Endothelial cell of coronary artery (primary cell): ENCODE measurements at places on chromosomes 4 and X. TPM values are rescaled to one million over a fixed set of nuclear protein-coding genes. Genes with fewer than 3 reads are reported as not detected.

The TRPC3 gene
- under 0.01 TPM in 1 of 2 replicates, not detected in the other for total RNA-seq

The SLC6A14 gene
- total RNA-seq, result not detected in 2 replicates

The IL1RAPL1 gene
- total RNA-seq, result 0.19 and 1.9 TPM in 2 replicates

The SERTM2 gene
- total RNA-seq, result not detected in 2 replicates

The PDLIM3 gene
- total RNA-seq, result 17.1 and 85.7 TPM in 2 replicates

The APEX2 gene
- total RNA-seq, result 6.0 and 6.6 TPM in 2 replicates

The ZFP92 gene
- total RNA-seq, result 0.90 and 1.5 TPM in 2 replicates

The ATP11C gene
- total RNA-seq, result 59.5 and 61.3 TPM in 2 replicates

The FAM53A gene
- total RNA-seq, result 1.3 and 1.4 TPM in 2 replicates

The TAF7L gene
- total RNA-seq, result 0.09 and 0.81 TPM in 2 replicates

The SSX3 gene
- total RNA-seq, result not detected in 2 replicates

The TCEANC gene
- 1.3 and 2.1 TPM in 2 replicates for total RNA-seq

The SMIM10 gene
- total RNA-seq, result 0.63 and 0.85 TPM in 2 replicates

The TMEM31 gene
- total RNA-seq, result not detected in 2 replicates

The IL3RA gene
- total RNA-seq, result 9.4 and 13.1 TPM in 2 replicates

The YY2 gene
- total RNA-seq, result 1.1 and 2.4 TPM in 2 replicates

The MAGIX gene
- total RNA-seq, result 0.27 and 1.0 TPM in 2 replicates

The SLC26A1 gene
- total RNA-seq, result 0.09 TPM in 1 of 2 replicates, not detected in the other

The ZRSR2 gene
- total RNA-seq, result 3.1 and 5.1 TPM in 2 replicates

The NDST3 gene
- not detected in 2 replicates for total RNA-seq

The MAGEA2 gene
- not detected in 2 replicates for total RNA-seq

The CENPVL2 gene
- not detected in 2 replicates for total RNA-seq

The XAGE1A gene
- not detected in 2 replicates for total RNA-seq

The TMPRSS11D gene
- total RNA-seq, result not detected in 2 replicates

The SPP1 gene
- total RNA-seq, result not detected in 2 replicates

The GYG2 gene
- under 0.01 and 0.09 TPM in 2 replicates for total RNA-seq

The GPRASP3 gene
- 8.5 and 9.3 TPM in 2 replicates for total RNA-seq

The CWH43 gene
- total RNA-seq, result not detected in 2 replicates

The WDR17 gene
- under 0.01 and 0.09 TPM in 2 replicates for total RNA-seq

The ACSL4 gene
- total RNA-seq, result 94.6 and 136 TPM in 2 replicates

The GPAT3 gene
- 2.5 and 9.9 TPM in 2 replicates for total RNA-seq

The GLUD2 gene
- 0.99 and 1.2 TPM in 2 replicates for total RNA-seq

The IGFBP7 gene
- 483 and 1,000 TPM in 2 replicates for total RNA-seq

The LONRF3 gene
- 6.2 and 6.5 TPM in 2 replicates for total RNA-seq

The SSX2B gene
- total RNA-seq, result not detected in 2 replicates

The HTR2C gene
- not detected in 2 replicates for total RNA-seq

The PRAF2 gene
- total RNA-seq, result 3.2 and 4.8 TPM in 2 replicates

The FHDC1 gene
- total RNA-seq, result under 0.01 and 0.19 TPM in 2 replicates

The HSFX2 gene
- 0.18 and 0.28 TPM in 2 replicates for total RNA-seq

The LDB2 gene
- 128 and 441 TPM in 2 replicates for total RNA-seq

The USO1 gene
- total RNA-seq, result 67.3 and 85.4 TPM in 2 replicates

The STAP1 gene
- total RNA-seq, result not detected in 2 replicates

The CPZ gene
- total RNA-seq, result 1.2 TPM in 1 of 2 replicates, not detected in the other

The CDKL2 gene
- total RNA-seq, result under 0.01 and 0.09 TPM in 2 replicates

The MFAP3L gene
- 0.36 and 1.4 TPM in 2 replicates for total RNA-seq

The RPA4 gene
- total RNA-seq, result 1.3 and 1.4 TPM in 2 replicates

The PDGFRA gene
- 1.2 and 12.0 TPM in 2 replicates for total RNA-seq

The HGFAC gene
- total RNA-seq, result 0.47 TPM in 1 of 2 replicates, not detected in the other

The MEPE gene
- total RNA-seq, result not detected in 2 replicates

The ATP7A gene
- total RNA-seq, result 10.8 and 17.8 TPM in 2 replicates

The NXF3 gene
- not detected in 2 replicates for total RNA-seq

The YIPF7 gene
- not detected in 2 replicates for total RNA-seq

The ADH7 gene
- not detected in 2 replicates for total RNA-seq

The TBL1X gene
- 9.9 and 14.8 TPM in 2 replicates for total RNA-seq
